ENCODE measurements at places on chromosomes 2 and 18. TPM values are rescaled to one million over a fixed set of nuclear protein-coding genes. Genes with fewer than 3 reads are reported as not detected.

Gene CPLX4
- not detected for total RNA-seq

Gene EVA1A
- 41.9 TPM for total RNA-seq

Gene CLEC4F
- total RNA-seq, result 1.2 TPM

Gene BOLL
- not detected for total RNA-seq

Gene FN1
- 955 TPM for total RNA-seq

Gene VSNL1
- 1.2 TPM for total RNA-seq

Gene LTBP1
- total RNA-seq, result 36.0 TPM

Gene MREG
- total RNA-seq, result 16.8 TPM

Gene ARHGAP25
- 31.8 TPM for total RNA-seq

Gene NDUFB3
- 68.2 TPM for total RNA-seq

Gene SP140
- total RNA-seq, result 12.7 TPM

Gene GAD1
- total RNA-seq, result not detected

Gene IL1RL1
- total RNA-seq, result 46.5 TPM

All from upper lobe of right lung (tissue), 1 donor.